ENCODE measurements at places on chromosomes 11 and 22.

DNA sequence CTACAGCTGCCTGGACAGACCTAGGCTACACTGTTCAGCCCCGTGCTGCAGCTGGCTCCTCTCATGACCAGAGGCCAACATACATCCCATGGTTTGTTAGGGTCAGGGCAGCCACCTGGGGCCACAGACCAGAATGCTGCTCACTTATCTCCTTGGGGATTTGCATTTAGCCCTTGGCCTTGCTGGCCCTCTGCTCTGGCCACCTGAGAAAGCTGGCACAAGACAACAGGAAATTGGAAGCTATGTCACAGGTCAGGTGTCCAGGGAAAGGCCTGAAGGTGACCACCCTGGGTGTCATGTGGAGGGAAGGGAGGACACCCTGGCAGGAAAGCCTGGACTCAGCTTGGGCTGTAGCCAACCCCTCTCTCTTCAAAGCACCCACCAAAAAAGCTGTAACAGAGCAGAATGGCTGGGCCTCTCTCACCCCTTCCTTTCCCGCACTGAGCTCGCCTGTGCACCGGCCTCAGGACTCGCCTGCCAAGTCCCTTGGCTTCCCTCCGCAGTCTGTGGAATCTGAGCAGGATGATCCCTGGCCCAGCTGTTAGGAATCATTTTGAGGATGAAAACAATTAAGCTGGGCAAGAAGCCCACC, 86.3 kb downstream of the SNX19 start:
- DNase-seq, result no peak

DNA sequence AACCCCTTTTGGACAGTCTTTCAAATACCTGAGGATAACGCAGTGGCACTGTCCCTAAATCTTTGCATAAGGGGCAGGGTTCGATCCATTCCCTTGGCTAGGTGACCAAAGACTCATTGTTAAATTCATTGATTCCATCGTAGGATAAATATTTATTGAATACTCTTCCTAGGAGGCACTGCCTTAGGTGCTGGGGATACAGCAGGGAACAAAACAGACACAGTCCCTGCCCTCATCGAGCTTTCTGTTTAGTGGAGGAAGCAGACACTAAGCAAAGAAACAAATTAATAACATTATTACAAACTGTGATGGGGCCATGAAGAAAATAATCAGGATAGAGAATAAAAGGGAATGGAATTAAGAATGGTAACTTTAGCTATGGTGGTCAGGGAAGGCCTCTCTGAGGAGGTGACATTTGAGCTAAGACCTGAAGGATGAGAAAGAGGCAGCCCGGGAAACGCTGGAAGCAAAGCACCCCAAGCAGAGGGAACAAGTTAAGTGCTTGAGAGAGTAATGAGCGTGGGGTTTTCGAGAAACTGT, 689 bp downstream of the B3GAT3 start:
- DNase-seq, result no peak

DNA sequence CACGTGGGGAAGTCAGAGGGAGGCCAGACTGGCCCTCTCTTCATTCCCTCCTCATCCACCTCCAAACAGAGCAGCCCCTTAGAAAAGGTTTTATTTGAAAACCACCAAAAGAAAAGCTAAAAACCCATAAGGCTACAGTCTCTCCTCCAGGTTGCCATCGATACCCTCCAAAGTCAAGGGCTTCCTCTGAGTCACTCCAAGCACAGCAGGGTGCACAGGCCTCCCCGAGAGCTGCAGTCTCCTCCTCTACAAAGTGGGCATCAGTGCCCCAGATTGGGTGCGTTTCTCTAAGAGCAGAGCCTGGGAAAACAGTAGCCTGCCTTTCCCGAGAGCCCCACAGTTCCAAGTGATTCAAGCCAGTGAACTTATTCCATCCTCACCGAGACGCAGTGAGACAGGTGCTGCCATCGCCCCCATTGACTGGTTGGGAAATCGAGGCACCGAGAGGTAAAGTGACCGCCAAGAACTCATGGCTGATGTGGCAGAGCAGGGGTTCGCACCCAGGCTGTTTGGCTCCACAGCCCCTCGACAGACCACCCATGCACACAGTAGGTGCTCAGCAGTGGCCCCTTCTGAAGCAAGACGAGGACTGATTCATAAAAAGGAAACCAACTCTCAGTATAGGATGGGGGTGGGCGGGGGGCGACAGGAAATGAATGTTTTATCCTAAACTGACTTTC, 91.7 kb upstream of the SHISAL1 start:
- no peak for DNase-seq

GRCh38 chr22:47206164-47206563, 443.7 kb downstream of the TBC1D22A start:
- DNase-seq, result no peak

GRCh38 chr11:42819126-42819525, 492.7 kb upstream of the API5 start:
- no peak for DNase-seq

- no peak for DNase-seq
Observed at GRCh38 chr11:112610494-112610893, 349.8 kb upstream of the PLET1 start.

DNA sequence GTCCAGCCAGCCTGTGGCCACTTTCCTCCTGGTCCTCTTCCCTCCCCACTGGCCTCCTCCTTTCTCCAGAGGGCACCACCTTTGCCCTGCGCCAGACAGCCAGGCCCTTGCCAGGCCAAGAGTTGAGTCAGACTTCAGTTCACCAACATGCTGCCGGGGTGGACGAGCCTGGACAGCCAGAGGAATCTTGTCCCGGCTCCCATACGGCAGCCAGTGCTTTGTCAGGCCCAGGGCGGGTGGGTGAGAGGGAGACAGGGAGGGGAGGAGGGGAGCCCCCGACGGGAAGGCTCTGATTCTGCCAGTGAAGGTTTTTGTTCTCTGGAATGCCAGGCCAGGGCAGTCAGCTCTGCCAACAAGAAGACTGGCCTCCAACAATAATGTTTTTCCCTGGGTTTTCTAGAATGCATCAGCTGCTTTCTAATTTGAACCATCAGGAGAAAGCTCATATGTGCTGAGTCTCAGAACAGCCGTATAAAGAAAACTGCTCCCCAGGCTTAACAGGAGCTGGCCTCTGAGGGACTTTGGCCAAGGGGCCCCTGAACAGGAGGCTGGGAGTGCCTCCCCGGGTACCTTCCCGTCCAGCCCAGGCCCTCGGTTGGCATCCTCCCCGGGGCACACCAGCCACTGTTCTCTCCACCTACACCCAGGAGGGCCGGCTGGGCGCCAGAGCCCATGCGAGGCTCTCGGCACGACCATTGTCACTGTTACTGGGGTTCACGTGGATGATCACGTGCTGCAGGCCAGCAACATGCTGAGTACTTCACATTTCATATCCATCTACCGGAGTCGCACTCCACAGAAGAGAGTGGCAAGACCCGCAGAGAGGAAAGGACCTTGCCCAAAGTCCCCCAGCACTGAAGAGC, 28.6 kb downstream of the LIF start:
- no peak for DNase-seq

DNA sequence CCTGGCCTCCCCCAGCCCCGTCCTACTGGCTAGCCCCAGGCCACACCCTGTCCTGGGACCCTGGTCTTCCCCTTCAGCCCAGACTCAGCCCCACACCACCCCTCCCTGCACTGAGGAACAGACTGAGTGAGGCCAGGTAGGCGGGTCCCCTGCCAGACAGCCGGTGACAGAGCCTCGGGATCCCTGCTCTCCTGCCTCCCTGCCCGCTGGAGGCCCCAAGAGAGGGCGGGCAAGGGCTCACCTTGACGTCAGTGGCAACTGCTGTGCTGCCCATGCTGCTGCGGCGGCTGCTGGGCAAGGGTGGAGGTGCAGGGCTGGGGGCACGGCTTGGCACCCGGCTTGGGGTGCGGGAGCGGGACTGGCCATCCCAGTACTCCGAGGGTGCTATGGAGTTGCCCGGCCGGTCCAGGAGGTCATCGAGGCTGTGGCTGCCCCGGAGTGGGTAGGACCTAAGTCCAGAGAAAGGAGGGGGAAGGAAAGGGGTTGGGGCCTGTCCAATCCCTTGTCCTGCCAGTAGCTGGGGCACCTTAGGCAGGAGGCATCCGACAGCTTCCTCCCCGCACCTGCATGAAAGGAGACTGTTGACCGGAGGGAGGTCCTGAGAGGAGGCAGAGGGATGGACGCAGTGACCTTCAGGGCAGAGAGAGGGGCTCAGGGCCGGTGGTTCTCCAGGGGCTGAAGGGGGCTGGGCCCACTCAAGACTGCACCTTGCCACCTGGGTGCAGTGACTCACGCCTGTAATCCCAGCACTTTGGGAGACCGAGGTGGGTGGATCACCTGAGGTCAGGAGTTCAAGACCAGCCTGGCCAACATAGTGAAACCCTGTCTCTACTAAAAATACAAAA, 2.2 kb upstream of the SLC16A8 start:
- no peak for DNase-seq

GRCh38 chr11:12143461-12144258, 33.3 kb downstream of the MICAL2 start:
- no peak for DNase-seq

DNA sequence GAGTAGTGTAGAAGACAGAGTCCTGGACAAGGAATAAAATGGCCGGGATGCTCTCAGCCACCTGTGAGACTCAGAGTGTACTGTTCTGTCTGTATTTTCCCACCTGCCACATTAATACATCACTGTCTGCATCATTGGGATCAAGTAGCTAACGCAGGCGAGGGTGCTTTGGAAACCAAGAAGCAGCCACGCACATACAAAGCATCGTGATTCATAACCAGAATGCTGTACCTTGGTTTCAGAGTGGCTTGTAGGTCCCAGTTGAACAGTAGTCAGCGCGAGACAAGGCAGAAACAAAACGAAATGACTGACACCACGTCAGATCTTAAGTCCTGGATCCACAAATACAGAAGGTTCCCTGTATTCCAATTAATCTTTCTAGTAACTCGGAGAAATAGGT, 198.3 kb downstream of the GRIK4 start:
- no peak for DNase-seq

DNA sequence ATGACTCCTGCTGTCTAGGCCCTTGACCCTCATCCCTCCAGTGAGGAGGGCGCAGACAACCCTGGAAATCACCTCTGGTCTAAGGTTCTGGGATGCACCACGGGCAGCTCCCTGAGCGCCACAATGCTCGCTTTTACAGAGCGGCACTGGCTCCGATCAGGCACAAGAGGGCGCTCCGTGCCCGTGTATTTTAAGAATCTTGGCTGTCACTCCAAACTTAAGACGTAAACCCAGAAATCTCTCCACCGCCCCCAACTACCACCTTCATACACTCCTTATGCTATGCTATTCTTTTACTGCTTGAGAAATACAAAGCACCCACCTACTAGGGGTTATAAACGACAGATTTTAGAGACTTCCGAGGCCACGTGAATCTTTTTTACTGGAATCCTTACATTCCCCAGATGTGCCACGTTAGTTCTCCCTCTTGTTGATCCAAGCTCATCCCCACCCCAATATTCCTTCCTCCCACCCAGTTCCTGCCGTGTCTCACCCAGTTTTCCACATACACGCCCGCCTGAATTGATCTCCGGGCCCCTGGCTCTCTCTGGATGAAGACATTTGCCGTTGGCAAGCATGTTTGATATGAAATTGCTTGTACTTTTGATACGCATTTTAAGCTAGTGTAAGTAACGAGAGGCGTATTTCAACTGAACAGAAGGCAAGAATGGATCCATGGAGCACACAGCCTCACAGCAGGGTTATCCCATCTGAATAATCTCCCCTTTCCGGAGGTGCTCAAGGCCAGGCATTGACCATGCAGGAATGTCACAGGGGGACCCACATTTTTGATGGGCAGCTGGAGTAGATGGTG, 453.5 kb downstream of the OPCML start:
- peak; percentile 27 for DNase-seq

GRCh38 chr22:37566329-37566837, 6.1 kb downstream of the CDC42EP1 start:
- no peak for DNase-seq

- no peak for DNase-seq
Observed at GRCh38 chr22:20062766-20063083, 17.3 kb upstream of the DGCR8 start.

- DNase-seq, result no peak
Observed at GRCh38 chr22:21815357-21815756, 52.1 kb downstream of the MAPK1 start.

DNA sequence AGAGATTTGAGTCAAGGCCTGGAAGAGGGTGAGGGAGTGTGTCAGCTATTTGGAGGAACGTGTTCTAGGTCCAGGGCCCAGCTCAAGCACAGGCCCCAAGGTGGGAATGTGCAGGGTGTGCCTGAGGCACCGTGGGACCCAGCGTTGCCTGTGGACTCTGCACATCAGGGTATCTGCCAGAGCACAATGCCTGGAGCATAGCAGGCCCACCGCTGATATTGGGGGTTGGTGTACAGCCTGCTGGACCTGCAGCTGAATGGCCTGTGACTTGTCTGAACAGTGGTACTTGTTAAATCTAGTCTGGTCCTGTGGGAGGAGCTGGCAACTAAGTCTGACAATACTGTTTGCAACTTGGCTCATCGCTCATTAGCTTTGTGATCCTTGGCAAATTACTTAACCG, 131.7 kb downstream of the GRIK4 start:
- no peak for DNase-seq

DNA sequence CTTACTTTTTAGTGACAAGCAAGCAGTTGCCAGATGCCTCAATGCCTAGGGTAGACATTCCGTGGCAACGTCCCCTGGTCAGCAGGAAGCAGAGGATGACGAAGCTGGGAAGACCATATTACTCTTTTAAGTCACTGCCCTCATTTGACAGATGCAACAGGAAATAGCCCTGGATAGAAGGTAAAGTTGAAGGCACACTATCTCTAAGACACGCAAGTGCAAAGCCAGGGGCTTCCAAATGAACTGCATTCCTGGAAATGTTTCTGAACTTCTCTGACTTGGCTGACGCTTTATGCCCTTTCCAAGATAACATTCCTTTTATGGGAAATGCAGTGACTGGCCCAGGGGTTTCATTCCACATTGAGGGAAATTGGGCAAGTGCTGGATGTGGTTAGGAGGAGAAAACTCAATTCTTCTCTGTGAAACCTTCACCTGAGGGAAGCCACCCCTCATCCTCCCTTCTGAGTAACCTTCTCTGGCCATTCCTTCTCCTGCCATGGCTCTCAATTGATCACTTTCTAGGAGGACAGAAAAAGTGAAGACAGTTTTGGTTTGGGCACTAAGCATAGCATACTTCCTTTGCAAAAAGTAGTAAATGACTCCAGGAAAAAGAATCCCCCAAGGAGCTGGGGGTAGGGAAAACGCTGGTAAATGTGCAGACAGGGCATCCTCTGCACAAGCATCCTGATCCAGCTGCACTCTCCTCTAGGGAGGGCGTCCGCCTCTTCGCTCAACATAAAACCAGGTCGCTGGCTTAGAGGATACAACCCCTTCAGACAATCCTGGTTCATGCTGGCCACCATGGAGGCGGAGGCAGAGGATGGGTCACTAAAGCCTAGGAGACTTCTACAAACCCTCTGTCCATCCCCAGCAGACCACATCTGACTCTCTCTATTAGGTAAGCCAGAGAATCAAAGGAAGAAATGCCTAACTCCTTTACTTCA, 14.5 kb downstream of the PCSK7 start:
- DNase-seq, result no peak

GRCh38 chr11:75924966-75925784, 110.2 kb downstream of the UVRAG start:
- peak; percentile 26 for DNase-seq

- DNase-seq, result no peak
Observed at GRCh38 chr11:108727665-108728064, 62.8 kb downstream of the DDX10 start.
